OCI-M1 (cell line): ENCODE measurements at places on chromosomes 7 and 10.

- no peak for DNase-seq
These were observed 16.6 kb downstream of the MEIG1 start for GRCh38 chr10:14975672-14976273.

DNA sequence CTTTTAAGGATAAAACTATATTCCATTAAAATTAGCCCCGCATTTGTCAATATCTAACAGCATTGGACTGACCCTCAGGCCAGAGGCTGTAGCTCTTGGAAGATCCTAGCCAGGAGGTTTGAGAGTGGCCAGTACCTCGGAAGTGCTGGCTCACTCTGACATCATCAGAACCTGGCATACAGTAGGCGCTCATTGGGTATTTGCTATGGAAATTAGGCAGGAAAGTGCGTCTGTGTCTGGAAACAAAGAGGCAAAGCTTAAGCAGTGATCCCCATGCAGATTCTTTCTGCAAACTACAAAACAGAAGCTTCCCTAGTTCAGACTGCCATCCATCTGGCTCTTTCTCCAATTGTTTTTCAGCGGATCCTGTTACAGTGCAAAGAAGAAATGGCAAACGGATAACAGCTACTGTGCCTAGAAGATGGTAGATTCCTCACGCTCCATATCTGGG, 1.7 kb upstream of the PRKCQ start:
- peak; percentile 56 for DNase-seq

GRCh38 chr10:49276596-49276995, 22.4 kb upstream of the C10orf71 start:
- no peak for DNase-seq

DNA sequence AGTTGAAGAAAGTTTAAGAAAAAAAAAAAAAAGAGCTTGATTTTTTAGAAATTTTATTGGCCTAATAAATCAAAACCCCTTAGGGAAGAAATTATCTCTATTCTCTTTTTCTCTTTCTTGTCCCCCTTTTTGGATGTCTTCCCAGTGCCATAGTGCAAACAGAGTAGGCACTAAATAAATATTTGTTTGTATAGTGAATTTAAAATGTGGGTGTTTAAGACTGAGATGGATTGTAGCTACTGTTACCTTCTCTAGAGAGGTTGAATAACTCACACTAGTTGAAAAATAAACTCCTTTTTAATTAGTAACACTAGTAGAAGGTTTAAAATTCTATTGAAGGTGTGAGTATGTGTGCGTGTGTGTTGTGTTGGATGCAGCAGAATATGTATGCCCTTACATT, 783.8 kb downstream of the NXPH1 start:
- no peak for DNase-seq

GRCh38 chr7:7352845-7353244, 170.5 kb downstream of the C1GALT1 start:
- DNase-seq = no peak

GRCh38 chr10:5609952-5610616, 56.3 kb downstream of the ASB13 start:
- no peak for DNase-seq

- no peak for DNase-seq
These were observed 87.5 kb downstream of the COBL start for GRCh38 chr7:51229106-51229537.
